ENCODE measurements at places on chromosomes 3 and 15.
A peak's percentile ranks its signal among the peaks of the same experiment; 100 is the strongest.

DNA sequence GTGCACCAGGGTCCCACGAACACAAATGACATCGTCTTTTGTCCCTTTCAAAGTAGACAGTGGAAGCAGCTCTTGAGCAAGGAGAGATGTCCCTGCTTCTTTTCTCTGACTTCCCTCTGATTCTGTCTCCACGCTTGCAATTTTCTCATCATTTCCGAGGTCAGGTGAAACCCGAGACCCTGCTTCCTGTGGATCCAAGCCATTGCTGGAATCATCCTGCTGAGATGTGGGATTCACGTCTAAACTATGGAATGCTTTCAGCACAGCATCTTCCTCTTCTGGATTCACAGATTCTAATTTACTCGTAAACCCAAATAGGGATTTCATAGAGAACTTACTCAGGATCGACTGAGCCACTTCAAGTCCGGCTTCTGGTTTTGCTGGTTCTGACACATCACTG, 127.1 kb downstream of the FMN1 start:
- no peak for DNase-seq

DNA sequence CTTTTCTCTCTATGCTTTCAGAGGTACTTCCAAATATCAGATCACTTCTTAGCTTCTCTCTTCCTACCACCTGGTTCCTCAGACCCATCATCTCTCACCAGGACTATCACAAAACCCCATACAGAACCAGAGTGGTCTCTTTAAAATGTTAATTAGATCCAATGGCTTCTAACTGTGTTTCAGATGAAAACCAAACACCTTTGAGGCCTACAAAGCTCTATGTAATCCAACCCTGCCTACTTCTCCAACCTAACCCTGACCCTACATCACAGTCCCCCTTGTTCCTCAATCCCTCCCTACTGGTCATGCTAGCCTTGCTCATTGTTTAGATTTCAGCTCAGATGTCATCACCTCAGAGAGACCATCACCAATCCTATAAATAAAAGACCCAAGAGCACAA, 34.8 kb downstream of the SUMF1 start:
- no peak for DNase-seq

DNA sequence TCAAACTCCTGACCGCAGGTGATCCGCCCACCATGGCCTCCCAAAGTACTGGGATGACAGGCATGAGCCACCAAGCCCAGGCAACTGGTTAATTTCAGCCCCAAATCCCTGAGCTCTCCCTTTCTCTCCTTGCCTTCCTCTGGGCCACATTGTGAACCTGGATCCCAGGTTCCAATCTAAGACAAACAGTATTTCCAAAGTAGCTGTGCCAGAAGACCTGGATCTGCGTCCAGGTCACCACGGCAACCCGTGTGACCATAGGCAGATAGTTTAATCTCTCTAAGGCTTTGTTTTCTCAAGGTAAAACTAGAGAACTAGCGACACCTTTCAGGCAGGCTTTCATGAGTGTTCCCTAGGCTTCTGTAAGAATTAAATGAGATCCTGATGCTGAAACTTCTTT, 5.9 kb upstream of the RBPMS2 start:
- no peak for DNase-seq

- DNase-seq, result no peak
These were observed 315.8 kb upstream of the CCDC54 start for GRCh38 chr3:107061466-107061865.

DNA sequence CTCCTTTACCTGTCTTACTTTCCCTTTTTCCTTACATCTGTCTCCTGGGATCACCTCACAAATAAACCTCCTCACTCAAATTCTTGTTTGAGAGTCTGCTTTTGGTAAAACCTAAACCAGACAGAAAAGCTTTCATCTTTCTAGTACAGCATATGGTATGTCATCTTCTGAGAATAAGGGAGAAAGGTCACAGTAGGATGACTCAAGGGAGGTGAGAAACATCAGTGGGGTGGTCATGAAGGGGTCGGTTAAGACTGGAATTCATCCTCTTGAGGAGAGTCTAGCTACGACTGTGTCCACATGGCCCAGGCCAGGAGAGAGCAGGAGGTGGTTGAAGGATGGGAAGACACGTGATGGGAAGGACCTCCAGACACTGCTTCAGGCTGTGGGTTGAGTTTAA, 34.8 kb upstream of the CCK start:
- DNase-seq, result no peak

- DNase-seq, result no peak
These were observed 100.8 kb downstream of the KLF13 start for GRCh38 chr15:31427411-31427810.

DNA sequence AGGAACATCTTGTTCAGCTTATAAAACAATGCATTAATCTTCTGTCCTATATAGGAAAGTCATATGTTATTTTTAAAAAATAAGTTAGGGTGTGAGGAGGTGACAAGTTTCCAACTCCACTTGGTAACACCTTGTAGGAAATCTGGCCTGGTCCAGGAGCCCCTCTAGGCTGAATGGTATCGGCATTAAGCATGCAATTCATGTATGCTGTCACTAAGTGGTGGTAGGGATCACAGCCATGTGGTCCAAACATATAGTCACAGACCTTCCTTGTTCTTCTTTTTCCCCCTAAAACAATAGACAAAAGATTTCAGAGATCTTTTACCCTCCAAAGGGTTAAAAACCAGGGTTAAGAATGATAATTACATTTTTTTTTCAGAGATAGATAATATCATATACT, 4.2 kb upstream of the APBA2 start:
- no peak for DNase-seq

DNA sequence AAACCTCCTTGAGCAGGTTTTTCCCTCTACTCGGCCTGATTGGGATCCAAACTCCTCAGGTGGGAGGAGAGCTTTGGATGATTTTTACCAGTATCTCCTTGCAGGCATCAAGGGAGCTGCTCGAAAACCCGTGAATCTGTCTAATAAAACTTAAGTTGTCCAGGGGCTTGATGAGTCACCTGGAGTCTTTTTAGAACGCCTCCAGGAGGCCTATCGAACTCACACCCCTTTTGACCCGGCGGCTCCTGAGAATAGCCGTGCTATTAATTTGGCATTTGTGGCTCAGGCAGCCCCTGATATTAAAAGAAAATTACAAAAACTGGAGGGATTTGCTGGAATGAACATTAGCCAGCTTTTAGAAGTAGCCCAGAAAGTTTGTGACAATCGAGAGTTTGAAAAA, 41.6 kb downstream of the ZBTB11 start:
- no peak for DNase-seq

DNA sequence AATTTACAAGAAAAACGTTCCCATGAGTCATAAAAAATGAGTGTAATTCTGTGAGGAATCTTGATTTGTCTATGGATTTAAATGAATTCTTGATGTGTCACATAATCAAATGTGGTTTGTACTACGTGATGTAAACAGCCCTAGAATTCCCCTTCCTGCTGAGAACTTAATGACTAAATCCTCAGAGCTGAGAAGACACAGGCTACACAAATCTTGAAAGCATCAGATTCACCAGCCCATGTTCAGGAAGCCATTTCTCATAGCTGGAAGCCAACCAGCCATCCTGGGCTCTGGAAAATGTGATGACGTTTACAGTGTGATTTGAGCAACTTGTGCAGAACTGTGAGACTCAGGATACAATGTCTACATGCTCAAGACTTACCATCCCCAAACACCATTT, 193.7 kb upstream of the MME start:
- no peak for DNase-seq

- DNase-seq, result no peak
These were observed 86.7 kb downstream of the PIK3R4 start for GRCh38 chr3:130659911-130660310.

DNA sequence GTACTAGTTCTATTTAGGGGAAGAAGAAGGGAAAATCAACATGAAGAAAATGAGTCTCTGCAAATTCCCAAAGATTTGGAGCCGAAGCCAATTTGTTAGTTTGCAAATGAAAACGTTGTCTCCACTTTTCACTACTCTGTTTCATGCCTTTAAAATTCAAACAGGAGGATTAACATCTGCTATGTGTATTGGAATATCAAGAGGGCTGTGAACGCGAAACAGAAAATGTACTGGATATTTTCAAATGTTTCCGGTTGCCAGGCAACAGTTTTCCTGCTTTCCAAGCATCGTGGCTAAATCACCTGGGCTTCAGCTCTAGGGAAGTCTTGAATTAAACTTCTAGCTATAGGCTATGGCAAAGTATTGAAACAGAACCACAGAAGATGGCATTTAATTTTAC, 172.8 kb downstream of the KCNMB2 start:
- DNase-seq, result no peak

GRCh38 chr3:101950985-101951733, 101.8 kb downstream of the NFKBIZ start:
- no peak for DNase-seq

DNA sequence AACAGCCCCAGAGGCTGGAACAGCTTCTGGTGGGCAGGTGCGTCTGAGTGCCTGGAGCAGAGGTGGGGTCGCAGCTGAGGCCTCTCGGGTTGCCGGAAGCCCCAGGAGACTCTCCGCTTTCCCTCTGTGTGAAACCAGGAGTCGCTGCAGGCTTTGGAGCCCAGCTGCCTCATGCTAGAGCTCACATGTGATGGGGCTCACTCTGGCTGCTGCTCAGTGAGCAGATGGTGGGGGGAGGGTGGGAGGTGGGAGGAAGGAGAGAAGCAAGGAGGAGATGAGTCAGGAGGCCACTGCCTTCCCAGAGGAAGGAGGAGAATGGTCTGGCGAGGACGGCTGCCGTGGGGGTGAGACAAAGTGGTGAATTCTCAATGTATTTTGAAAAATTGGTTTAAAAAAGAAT, 290.1 kb upstream of the CHRNA7 start:
- DNase-seq, result no peak

- DNase-seq, result no peak
These were observed 1002.0 kb downstream of the OTOL1 start for GRCh38 chr3:162498626-162499025.

GRCh38 chr3:144282313-144282712, 310.7 kb downstream of the DIPK2A start:
- DNase-seq, result no peak

DNA sequence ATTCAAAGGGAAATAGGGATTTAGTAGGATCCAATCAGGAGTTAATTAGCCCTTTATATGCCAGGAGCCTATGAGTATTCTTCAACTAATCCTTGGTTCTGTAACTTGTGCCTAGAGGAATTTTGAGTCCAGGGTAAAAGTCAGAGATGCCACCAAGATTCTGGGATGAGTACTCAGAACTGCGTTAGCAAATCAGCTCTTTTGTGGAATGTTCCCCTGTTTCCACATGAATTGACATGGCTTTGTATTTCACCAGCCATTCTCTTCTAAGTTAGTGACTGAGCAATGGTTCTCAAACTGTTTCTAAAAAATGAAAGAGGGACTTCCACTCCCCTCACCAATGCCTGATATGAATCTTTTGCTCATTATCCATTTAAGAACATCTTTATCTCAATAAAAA, 508.7 kb downstream of the SOX2 start:
- DNase-seq, result no peak

- peak; percentile 52 for DNase-seq
These were observed 151.2 kb downstream of the OPA1 start for GRCh38 chr3:193744048-193744821.

- DNase-seq, result no peak
These were observed 219.6 kb downstream of the MTHFS start for GRCh38 chr15:79677241-79677640.

- DNase-seq, result no peak
These were observed 337.3 kb upstream of the ARHGEF26 start for GRCh38 chr3:153783741-153784480.

- no peak for DNase-seq
These were observed 11.9 kb upstream of the SRP14 start for GRCh38 chr15:40050788-40051470.

GRCh38 chr3:59290358-59290757, 240.5 kb upstream of the CFAP20DC start:
- no peak for DNase-seq

DNA sequence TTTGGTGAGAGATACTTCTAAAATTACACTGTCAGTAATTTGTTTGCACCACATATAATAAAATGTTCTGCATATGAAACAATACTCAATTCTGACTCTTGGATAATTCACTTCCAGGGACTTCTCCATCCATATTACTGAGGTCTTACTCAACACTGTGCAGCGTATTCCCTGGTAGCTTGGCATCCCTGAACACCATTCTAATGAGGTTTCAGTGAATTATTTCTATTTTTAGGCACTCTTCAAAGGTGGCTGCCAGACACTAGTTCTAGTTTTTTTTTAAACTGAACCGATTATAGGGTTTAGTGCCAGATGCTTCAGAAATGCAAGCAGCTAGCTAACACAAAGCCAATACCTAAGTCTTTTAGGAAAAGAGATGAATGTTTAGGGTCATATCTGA, 283.3 kb downstream of the FEZF2 start:
- no peak for DNase-seq

All from DMS79 (cell line).